Head of caudate nucleus (tissue), 42 donors: ENCODE measurements at places on chromosomes 2 and 18.

DNA sequence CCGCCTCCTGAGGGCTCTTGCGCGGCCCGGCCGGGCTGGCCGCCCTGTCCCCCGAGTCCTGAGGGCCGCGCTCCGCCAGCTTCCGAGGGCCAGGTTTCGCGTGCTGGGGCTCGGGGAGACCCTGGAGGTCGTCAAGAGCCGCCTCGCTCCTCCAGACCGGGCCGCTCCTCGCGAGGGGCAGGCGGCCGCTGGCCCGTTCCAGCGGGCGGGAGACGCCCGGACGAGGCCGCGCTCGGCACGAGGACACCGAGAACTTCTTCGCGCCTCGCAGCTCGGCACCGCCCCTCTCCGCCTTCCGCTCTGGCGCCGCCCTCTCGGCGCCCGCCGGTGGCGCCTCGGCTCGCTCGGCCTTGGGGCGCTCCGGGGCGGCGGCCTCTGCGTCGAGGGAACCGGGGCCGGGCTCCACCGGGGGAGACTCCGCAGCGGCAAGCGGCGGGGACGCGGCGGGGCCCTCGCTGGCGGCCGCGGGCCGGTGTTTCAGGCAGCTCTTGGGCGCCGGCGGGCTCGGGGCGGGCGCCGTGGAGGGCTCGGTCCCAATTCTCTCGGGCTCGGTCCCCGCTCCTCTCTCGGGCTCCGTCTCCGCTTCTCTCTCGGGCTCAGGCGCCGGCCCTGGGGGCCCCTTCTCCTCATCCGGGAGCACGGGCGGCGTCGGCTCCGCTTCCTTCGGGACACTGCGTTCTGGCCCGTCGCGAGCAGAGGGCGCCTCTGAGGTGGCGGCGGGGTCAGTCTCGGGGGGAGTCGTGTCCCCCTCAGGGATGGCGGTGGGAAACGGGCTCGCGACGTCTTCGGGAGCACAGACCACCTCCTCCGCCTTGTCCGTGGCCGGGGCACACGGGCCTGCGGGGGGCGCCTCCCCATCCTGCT is 91.6 kb upstream of the MGAT4A start:
- DNase-seq = peak; percentile 52

DNA sequence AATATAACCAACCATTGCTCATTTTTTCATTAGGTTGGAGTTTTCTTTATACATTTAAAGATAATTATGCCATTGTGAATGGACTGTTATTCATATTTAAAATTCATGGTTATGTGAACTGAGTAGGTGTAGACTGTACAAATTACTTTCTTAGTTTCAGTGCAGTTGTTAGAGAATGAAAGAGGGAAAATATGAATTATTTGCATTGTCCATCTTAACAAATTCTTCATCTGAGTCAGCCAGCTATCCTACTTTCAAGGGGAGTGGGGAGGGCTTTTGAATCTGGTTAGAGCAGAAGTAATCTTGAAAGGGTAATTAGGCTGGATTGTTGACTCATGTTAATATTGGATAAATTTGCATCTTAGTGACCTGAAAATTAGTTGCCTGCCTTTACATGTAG is 212.0 kb downstream of the MCFD2 start:
- no peak for DNase-seq

DNA sequence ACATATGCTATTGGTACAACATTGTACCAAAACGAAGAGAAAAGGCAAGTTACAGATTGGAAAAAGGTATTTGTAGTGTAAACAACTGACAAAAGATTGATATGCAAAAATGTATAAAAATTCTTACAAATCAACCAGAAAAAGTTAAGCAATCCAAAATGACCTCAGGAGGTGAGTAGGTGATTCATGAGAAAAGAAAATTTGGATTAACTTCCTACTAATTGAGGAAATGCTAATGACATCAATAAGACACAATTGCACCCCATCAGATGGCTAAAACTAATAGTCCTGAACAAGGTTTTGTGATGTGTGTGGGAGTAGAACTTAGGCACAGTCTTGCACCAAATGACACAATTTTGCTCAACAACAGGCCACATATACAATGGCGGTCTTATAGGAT is 129.3 kb downstream of the COPS8 start:
- DNase-seq = no peak

DNA sequence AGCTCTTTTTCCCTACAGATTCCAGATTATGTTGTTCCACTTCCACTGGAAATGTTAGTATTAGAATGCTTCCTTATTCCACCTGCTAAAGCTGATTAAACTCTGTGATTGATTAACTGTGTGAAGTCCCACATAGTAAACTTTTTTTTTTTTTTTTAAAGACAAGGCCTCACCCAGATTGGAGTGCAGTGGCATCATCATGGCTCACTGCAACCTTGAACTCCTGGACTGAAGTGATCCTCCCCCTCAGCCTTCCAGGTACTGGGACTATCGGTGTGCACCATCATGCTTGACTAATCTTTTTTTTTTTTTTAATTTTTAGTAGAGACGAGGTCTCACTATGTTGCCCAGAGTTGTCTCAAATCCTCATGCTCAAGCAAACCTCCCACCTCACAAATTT is 108.5 kb upstream of the RBMS1 start:
- DNase-seq = no peak

DNA sequence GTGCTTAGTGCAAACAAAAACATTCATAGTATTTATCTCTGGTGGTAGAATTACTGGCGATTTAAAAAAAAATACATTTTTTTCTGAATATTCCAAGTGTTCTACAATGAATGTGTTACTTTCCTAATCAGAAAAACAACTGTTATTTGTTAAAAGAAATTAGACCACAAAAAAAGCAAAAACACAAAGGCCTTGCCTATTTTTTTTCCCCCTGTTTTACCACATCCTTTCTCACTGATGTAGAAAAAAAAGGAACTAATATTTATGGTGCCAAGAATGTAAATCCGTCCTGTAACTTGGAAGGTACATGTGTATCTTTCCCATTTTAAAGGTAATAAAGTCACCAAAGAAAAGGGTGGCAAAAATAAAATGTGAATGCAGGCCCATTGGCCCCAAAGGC is 28.4 kb upstream of the MGAT4A start:
- no peak for DNase-seq

DNA sequence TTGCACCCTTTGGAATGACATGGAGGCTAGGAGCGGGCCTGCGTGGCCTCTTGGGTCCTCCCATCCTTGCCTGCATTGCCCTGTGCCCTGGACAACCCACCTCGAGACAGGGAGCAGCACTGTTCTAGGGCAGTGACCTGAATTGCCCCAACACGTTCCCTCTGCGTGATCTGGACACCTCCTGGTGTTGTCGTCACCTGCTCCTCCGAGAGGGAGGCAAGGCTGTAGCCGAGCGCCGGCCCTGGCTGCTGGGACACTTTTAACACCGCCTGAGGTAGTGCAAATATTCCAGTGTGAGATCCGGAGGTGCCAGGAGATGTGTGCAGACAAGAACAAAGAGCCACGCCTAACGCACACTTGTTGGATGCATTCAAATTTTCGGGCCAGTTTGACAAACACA is 131.5 kb downstream of the SMAD7 start:
- DNase-seq = no peak

DNA sequence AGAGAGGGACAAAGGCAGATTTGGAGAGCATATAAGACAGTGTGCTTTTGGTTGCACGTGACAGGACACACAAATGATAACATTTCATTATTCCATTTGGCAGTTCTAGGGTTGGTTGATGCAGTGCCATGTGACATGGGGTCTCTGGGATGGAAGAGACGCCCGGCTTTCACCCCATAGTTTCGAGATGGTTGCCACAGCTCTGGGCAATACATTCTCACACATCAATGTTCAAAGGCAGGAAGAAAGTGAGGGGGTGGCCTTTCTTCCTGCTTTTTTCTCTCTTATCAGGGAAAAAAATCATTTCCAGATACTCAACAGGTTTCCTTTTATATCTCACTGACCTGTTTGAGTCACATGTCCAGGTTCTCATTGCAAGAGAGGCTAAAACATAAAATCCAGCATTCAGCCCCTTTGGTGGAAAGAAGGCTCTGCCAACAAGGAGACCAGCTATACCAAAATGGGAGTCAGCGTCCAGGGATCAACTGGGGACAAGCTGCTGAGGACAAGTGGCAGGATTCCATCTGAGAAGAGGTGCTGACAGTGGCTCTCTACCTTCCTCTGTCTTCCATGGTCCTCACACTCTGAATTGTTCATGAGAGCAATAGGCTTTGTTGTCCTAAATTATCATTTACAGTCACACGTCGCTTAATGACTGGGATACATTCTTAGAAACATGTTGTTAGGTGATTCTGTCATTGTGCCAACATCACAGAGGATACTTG is 29.1 kb upstream of the ANKRD44 start:
- no peak for DNase-seq
